ENCODE measurements at places on chromosomes 3 and 15.

DNA sequence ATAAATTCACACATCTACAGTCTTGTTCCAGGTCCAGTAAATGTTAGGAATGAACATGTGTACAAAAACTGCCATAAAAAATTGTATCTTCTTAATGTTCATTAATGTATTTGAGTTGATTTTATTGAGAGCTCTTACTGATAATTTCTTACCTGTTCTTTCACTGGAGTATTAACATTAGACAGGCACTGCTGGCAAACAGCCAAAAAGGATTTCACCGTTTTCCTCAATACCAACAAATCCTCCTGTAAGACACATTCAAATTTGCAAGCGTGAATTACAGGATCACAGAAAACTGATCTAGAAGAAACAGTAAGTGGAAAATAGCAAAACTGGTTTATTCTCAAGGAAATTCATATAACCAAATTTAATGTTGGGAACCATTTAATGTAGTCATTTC lies 127.4 kb downstream of the PCCB start:
- DNase-seq: no peak

- no peak for DNase-seq
Observed at GRCh38 chr3:114874522-114874971, 272.5 kb downstream of the ZBTB20 start.

DNA sequence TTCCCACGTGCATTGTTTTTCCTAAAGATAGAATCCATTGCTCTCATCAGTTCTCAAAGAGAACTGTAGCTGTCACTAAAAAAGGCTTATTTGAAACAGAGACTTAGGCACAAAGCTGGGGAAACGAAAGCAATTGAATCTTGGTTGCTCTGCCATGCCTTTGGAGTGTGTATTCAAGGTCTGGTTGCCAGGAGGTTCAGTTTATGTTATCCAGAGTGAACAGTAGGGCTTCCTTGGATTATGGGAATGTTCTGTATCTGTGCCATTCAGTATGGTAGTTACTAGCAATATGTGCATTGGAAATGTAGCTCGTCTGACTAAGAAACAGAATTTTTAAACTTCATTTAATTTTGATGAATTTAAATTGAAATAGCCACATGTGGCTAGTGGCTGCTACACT lies 50.6 kb downstream of the CLSTN2 start:
- no peak for DNase-seq

GRCh38 chr3:72398781-72399180 lies 449.5 kb downstream of the SHQ1 start:
- DNase-seq: no peak

DNA sequence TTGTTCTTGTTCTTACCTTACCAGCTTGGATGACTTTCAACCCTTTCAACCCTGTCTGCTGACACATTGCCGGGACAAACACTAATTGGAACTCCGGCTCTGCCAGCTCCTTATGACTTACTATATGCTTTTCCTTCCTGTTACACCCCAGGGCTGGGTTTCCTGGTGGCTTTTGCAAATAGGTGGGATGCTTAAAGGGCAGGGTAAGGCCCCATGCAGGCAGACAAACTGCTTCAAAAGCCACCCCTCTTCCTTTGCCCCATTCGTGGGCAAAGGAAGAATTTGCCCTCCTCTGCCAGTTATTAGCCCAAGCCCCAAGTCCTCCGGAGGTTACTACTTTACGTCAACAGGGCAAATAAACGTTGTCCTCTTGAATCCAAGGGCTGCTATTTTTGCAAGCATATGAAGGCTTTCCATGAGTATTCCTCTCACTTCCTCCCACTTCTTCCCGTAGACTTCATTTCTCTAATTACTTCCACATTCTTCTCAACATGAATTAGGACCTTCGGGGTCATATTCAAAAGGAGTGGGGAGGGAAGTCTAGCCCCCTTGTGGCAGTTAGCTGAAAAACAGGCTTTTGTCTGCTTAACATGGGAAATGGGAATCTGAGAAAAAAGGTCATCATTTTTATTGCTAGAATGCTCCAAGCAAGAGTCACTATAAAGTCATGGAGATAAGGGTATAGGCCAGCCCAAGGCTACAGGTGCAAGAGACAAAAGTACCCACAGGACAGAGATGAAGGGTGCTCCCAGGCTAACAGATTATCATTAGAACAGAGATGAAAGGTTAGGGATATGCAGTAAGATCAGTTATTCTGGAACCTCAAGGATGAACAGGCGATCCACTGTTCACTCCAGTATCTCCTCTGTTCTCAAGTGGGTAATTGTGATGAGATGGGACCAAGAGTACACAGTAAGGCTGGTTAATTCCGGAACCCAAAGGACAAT lies 56.3 kb upstream of the FSTL1 start:
- no peak for DNase-seq

DNA sequence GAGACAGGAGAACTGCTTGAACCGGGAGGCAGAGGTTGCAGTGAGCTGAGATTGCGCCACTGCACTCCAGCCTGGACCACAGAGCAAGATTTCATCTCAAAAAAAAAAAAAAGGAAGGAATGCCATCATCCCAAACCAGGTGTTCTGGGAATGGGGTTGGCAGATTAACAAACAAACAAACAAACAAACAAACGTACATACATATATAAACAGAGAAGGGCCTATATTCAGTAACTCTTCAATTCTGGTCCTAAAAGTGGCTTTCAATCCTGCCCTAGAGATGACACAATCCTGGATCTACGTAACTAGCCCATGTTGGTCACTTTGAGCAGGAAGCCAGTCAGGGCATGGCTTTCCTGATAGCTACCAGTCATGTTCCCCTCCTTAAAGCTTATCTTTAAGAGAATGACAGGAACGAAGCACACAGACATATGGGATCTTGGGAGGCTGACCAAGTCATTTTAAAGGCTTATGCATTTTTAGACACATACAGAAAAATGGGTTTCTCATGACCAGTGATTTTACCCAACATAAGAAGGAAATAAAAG lies 29.9 kb upstream of the RAB11A start:
- DNase-seq: no peak

DNA sequence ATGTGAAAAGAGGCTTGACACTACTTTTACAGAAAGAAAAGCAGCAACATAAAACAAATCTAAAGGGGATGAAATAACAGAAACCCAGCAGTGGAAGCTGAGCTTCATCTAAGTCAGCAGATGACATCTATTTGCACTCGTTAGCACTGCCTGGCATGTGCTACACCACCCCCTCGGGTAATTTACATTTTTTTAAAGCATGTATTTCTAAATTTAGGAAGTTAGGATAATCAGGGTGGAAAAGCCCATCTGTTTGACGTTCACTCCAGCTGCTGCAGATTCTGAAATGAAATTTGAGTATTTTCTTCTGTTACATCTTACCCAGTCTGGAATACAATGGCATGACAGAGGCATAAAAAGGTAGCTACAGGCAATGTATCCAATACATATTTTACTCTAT lies 20.7 kb downstream of the IGSF11 start:
- no peak for DNase-seq

DNA sequence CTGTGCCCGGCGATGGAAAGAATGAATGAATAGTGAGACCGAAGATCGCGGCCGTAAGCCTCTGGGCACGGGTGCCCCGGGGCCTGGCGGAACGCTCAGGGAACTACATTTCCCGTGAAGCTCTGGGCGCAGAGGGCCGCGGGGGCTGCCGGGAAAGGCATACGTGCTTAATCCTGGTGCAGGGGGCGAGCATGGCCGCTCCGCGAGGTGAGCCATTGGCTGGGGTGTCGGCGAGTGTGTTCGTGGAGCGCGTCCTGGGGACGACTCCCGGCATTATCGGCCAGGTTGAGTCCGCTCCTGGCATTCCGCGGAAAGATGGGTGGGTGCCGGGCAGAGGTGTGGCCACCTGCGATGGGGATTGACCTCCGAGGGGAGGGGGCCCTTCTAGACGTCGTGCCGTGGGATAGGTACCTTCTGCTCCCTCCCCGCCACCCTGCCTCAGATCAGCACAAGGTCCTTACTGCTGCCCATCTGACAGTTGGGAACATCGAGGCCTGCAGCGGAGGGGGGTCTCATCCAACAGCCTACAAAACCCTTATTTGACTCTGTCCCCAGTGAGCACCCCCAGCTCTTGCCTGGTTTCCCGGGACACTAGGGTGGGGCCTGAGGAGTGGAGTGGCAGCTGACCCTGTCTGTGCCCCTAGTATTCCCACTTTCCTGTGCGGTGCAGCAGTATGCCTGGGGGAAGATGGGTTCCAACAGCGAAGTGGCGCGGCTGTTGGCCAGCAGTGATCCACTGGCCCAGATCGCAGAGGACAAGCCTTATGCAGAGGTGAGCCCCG lies at the start of gene MPI:
Gene MPI (plus strand): TSS at position 160 of the 782 bp plus-strand sequence. CDS start 32 bp downstream, at position 192.
- no peak for DNase-seq

GRCh38 chr3:102144063-102144462 lies 290.8 kb upstream of the ZPLD1 start:
- DNase-seq: no peak

DNA sequence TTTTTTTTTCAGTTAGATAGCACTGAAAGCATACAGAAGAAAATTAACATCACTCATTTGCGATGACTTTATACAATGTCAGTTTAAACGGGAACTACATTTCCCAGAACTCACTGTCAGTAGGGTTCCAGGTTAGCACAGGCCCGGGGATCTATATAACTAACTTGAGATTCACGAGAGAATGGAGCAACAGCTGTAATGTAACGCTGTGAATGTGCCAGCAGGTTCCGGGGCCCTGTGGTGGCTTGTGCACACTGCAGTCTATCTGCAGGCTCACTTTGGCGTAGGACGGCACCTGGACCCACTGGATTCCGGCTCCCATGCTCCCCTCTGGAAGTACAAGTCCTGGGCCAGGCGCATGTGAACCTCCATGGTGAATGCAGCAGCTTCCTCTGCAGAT lies 19.4 kb downstream of the CCR1 start:
- no peak for DNase-seq

- DNase-seq: no peak
Observed at GRCh38 chr3:158769549-158769948, 32.3 kb upstream of the MFSD1 start.

GRCh38 chr3:55893045-55893664 lies 406.0 kb upstream of the WNT5A start:
- no peak for DNase-seq

DNA sequence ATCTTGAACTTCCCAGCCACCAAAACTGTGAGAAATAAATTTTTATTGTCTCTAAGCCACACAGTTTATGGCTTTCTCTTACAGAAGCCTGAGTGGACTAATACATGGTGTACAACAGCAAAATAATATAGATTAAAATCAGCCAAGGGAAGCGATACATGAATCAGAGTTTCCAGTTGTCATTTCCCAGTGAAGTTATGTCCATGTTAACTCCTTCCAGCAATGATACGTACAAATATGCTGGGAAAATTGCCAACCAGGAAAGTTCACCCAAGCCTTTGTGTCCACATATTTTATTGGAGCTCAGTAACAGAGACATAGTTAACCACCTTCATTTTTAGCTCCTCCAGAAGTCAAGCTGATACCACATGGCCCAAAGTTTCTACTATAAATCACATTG lies 280.9 kb upstream of the KCNMB2 start:
- DNase-seq: no peak

DNA sequence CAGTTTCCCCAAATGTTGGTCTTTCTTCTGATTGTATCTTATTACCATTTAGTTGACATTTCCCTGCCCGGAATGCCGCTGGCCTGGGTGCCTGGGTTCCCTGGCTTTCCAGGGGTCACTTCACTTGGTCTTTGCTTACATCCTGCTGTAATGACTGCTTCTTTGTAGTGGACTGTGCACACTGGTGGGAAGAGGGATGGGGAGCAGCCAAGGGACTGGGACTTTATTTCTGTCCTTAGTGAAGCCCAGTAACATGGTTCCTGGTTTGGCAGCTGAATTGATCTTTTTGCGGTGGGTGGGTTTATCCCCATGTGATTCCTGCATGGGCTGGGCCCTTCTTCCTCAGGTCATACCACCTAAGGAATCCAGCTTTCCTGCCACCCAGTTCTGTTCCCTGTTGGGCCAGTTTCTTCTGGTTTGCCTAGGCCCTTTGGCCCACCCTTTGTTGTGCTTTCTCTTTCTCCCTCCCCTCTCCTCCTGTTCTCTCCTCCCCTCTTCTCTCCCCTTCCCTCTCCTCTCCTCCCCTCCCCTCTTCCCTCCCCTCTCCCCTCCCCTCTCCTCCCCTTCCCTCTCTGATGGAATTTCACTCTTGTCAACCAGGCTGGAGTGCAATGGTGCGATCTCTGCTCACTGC lies 41.9 kb downstream of the TRIM71 start:
- DNase-seq: no peak

- DNase-seq: no peak
Observed at GRCh38 chr15:81504170-81504905, 130.3 kb upstream of the TMC3 start.

Measured in cortex of kidney (tissue), 1 donor.